ENCODE measurements at places on chromosomes 5 and 9. TPM values are rescaled to one million over a fixed set of nuclear protein-coding genes. Genes with fewer than 3 reads are reported as not detected.

Gene TPPP
- 5.4 TPM for total RNA-seq

Gene LRRC19
- not detected for total RNA-seq

Gene CORO2A
- total RNA-seq = 2.5 TPM

Gene PTGES2
- total RNA-seq = 59.5 TPM

Gene PCDHA1
- not detected for total RNA-seq

Gene CCDC180
- 2.8 TPM for total RNA-seq

Gene IFNB1
- not detected for total RNA-seq

Gene TMEM174
- not detected for total RNA-seq

Gene CDH6
- total RNA-seq = 1.3 TPM

Gene LCN9
- total RNA-seq = not detected

Gene RMRP
- total RNA-seq = 19,106 TPM

Gene FBP1
- 14.5 TPM for total RNA-seq

Measured in mesenteric fat pad (tissue), 1 donor.